ENCODE measurements at places on chromosomes 1 and 21.

DNA sequence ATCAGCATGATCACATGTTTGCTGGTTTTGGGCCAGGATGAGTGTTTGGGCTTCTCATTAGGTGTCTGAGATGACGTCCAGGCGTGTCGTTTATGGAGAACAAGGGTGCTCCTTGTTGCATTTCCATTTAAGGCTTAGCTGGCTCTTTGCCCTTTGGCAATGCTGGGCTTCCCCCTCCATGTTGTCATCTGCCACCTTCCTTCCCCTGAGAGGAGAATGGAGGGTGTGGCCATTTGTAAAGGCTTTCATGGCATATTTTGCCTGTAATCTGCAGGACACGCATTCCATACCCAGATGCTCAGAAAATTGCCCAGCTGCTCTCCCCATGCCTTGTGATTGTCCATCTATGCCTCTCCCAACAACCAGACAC is 27.7 kb downstream of the PKP1 start:
- DNase-seq = peak; percentile 2

DNA sequence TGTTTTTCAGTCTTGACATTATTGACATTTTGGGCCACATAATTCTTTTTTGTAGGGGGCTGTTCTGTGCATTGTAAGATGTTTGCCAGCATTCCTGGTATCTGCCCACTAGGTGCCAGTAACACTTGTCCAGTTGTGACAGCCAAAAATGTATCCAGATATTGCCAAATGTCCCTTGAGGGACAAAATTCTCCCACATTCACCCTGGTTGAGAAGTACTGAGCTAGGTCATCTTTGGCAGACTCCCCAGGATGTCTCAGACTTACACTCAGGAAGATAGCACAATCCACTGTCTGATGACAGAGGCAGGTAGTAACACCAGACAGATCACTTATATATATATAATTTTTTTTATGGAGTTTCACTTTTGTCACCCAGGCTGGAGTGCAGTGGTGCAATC is 5.9 kb downstream of the CD48 start:
- DNase-seq = no peak

DNA sequence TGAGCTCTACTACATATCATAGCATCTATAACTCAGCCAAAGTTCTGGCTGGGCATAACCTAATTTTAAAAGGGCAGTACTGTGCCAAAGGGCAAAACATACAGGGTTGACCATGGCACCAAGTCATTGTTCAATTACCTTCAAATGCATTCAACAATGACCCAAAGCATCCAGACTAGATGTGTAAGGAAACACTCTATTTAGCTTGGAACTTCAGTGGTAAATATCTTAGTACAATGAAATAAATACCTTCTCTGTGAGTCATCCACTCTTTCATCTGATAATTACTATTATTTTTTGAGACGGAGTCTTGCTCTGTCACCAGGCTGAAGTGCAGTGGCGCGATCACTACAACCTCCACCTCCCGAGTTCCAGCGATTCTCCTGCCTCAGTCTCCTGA is 70.0 kb downstream of the NVL start:
- no peak for DNase-seq

DNA sequence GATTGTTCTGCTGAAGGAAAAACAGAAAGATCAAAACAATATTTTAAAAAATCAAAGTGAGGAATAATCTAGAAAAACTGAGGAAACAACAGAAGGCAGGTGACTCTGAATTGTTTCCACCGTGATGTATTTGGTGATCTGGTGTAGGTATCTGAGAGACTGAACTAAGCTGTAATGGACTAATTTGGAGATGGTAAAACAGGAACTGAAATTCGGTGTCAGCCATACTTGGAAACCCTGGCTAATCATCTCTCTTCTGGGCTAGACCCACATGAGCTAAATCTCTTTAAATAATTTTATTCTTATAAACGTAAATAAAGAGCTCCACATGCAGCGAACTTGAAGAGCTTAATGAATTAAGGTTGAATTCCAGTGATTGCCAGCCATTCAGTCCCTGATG is 1226.1 kb downstream of the NCAM2 start:
- no peak for DNase-seq
